ENCODE measurements at places on chromosomes 4 and X.
A peak's percentile ranks its signal among the peaks of the same experiment; 100 is the strongest.

GRCh38 chrX:79182071-79182470, 37.6 kb downstream of the GPR174 start:
- no peak for DNase-seq

DNA sequence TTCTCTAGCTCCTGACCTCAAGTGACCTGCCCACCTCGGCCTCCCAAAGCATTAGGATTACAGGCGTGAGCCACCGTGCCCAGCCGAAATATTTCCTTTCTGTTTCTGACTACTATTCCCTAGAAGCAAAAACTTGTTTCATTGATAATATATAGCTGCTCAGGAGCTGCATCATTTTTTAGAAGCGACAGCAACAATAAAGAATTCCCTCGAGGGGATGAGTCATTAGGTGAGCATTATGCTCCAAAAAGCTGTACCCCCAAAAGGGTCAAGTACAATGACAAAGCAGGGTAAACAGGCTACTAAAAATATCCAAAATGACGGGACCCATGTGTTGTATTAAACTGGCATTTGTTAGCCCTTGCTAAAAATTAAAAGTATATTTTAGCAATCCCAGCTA, 67.0 kb downstream of the RBM47 start:
- no peak for DNase-seq

- no peak for DNase-seq
Observed at GRCh38 chr4:38904682-38905081, 37.1 kb downstream of the FAM114A1 start.

GRCh38 chr4:39637221-39637585, 1.5 kb downstream of the SMIM14 start:
- no peak for DNase-seq

- DNase-seq: no peak
Observed at GRCh38 chrX:35743331-35743730, 54.8 kb upstream of the MAGEB16 start.

DNA sequence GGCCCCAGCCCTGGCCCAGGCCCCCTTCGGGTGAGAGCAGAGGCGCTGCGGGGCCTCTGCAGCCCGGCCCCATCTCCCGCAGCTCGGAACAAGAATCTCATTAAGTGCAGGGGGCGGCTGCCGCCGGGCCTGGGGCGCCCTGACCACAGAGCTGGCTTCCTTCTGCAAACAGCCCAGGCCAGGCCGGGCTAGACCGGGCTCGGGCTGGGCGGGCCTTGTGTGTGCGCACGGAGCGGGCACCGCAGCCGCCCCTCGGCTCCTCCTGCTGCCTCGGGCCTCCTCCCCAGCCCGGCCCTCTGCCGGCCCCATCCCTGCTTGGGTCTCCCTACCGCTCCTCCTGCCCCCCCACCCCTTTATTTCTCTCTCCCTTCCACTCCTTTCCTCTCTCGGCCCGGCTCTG, 83.3 kb downstream of the EFNB1 start:
- no peak for DNase-seq

- DNase-seq: no peak
Observed at GRCh38 chr4:34372815-34373214, 1871.5 kb downstream of the ARAP2 start.

GRCh38 chr4:182885022-182885737, 32.0 kb downstream of the DCTD start:
- DNase-seq: no peak

DNA sequence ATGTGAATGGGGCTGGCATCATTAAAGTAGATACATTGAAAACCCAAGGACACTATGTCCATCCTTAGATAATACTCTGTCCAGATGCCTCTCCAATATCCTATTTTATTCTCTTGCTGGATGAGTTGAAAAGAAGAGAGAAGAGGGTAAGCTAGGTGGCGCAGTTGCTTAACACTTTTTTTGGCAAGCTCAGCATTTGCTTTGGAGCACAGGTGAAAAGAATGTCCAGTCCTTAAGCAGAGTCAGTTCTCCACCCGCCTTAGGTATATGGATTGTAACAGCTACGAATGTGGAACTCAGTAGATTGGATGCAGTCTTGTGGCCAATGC, 208.4 kb downstream of the NWD2 start:
- peak; percentile 92 for DNase-seq

DNA sequence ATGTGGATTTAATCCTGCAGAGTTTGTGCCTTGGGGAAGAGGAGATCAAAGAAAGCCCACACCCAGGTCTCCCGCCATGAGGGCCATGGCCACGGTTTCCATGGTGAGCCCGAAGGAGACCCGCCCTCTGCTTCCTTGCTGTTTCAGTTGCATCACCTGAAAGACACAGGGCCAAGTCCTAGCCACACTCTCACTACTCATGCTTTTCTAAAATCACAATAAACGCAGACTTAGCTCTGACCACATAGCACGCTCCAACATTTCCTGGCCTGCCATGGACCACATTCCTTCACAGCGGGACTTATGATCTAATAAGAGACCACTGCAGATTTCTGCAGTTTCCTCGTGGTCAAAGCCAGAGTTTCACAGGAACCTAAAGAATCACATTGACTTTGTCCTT, 426.0 kb upstream of the NR3C2 start:
- no peak for DNase-seq

DNA sequence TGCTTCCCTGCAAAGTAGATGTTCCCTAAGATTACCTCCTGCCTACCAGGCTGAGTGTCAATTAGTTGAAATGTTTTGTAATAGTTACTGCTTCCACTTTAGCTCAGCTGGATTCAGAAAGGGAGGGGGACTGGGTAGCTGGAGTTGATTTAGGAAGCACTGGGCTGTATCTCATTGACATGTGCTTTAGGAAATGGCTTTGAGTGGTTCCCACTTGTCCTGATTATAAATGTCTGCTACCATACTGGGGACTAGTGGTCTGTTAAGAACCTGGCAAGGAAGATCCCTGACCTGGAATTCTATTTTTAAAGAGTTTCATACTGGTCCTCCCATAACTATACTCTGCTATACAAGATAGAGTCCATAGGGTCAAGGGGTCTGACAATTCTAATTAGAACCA, 363.9 kb upstream of the PPP1R2C start:
- no peak for DNase-seq

DNA sequence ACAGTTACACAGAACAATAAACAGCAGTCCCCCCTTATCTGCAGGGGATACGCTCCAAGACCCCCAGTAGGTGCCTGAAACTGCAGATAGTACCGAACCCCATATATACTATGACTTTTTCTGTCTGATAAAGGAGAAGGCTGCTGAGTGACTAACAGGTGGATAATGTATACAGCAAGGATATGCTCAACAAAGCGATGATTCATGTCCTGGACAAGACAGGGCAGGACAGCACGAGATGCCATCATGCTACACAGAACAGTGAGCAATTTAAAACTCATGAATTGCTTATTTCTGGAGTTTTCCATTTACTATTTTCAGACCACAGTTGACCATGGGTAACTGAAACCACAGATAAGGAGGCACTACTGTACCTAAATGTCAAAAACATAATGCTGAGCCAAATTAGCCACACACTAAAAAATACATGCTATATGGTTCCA, 76.1 kb downstream of the MANBA start:
- DNase-seq: no peak

GRCh38 chr4:181821039-181822004, 421.9 kb upstream of the TENM3 start:
- no peak for DNase-seq

GRCh38 chr4:103996637-103997036, 276.9 kb upstream of the TACR3 start:
- no peak for DNase-seq

- no peak for DNase-seq
Observed at GRCh38 chrX:121671649-121672048, 624.2 kb downstream of the GLUD2 start.

- DNase-seq: no peak
Observed at GRCh38 chrX:71111921-71112431, 599 bp upstream of the IL2RG start.

DNA sequence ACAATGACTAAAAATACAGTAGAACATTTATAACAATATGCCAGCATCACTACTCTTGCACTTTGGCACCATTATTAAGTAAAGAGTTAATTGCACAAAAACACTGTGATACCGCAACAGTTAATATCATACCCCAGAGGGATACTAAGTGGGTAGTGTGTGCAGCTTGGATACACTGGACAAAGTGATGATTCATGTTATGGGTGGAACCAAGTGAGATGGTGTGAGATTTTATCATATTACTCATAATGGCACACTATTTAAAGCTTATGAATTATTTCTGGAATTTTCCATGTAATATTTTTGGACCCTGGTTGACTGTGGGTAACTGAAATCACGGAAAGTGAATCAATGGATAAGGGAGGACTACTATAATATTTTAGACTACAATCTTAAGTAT, 265.3 kb downstream of the PCDH18 start:
- DNase-seq: no peak

- peak; percentile 69 for DNase-seq
Observed at GRCh38 chrX:154534526-154535322, 11.9 kb downstream of the G6PD start.

- DNase-seq: no peak
Observed at GRCh38 chr4:78292341-78292740, 235.2 kb downstream of the FRAS1 start.

- DNase-seq: no peak
Observed at GRCh38 chrX:54177306-54177705, 5.7 kb downstream of the FAM120C start.

GRCh38 chr4:23878912-23879732, 10.7 kb downstream of the PPARGC1A start:
- no peak for DNase-seq

DNA sequence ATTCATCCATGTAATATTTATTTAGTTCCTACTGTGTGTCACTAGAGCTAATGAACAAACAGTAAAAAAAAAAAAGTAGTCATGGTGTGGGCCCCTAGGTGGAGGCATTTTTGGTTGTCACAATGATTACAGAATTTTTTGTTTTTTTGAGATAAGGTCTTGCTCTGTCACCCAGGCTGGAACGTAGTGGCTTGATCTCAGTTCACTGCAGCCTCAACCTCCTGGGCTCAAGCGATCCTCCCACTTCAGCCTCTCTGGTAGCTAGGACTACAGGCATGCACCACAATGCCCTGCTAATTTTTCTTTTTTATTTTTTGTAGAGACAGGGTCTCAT, 22.0 kb downstream of the DNAAF6 start:
- DNase-seq: no peak

DNA sequence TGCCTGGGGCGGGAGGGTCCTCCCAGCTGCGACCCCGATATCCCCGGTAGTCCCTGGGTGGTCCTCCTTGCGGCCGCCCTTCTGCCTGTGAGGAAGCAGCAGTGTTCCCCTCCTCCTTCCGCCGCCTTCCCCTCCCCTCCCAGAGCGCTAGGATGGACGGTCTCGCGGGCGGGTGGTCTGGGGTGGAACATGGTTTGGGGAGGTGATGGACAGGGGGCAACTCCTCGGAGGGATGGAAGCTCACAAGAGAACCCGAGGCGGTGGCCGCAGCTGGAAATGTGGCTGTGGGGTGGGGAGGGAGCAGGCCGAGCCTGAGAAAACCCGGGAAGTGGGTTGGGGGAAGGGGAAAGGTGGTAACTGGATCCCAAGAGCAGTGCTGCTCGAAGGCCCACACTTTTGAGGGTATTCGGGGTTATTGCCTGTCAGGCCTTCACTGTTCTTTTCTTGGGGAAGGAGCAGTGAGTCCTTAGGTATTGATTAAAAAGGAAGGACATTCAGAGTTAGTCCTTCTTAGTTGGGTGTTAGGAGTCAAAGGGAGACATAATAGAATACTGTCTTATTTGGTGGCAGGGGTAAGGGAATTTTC, 581 bp downstream of the UBE2K start:
- peak; percentile 61 for DNase-seq

- DNase-seq: peak; percentile 3
Observed at GRCh38 chr4:158996669-158997074, 106.2 kb upstream of the RAPGEF2 start.

- no peak for DNase-seq
Observed at GRCh38 chr4:110953898-110954297, 331.0 kb upstream of the PITX2 start.

- no peak for DNase-seq
Observed at GRCh38 chrX:56764153-56764974, 35.3 kb downstream of the NBDY start.

DNA sequence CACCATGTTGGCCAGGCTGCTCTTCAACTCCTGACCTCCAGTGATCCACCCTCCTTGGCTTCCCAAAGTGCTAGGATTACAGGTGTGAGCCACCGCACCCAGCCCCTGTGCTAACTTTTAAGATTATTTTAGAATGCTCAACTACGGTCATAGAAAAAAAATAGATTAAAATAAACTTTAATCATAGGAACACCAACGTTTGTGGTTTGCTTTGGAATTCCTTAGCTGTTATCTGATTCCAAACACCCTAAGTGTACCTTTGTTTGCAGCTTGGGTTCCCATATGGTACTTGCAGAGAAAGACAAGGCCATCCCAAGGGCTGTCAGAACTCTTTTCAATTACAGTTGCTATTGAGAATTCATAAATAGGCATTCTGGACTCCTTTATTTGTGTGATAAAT, 90.1 kb upstream of the EFHC2 start:
- no peak for DNase-seq

GRCh38 chrX:16457239-16457638, 192.7 kb upstream of the S100G start:
- no peak for DNase-seq

GRCh38 chrX:30865015-30865414, 24.0 kb downstream of the TAB3 start:
- DNase-seq: no peak

DNA sequence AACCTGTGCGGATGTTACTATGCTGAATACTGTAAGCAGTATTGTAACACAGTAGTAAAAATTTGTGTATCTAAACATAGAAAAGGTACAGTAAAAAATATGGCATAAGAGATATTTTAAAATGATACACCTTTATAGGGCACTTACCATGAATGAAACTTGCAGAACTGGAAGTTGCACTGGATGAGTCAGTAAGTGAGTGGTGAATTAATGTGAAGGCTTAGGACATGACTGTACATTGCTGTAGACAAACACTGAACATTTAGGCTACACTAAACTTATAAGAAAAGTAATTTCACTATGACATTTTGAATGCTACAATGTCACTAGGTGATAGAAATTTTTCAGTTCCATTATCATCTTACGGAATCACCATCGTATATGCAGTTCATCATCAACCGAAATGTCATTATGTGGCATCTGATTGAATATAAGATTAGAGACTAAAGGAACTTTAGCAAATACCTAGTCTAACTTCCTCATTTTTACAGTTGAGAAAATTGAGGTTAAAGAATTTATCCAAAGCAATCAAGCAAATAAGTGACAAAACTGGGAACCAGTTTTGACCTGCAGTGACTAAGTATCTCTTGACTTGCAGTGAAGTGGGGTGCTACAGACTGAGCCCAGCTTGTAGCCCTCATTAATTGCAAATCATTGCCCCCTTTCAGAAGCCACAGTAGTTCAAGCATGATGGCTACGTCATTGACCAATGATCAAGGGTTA, 55.3 kb downstream of the EGF start:
- DNase-seq: no peak

- no peak for DNase-seq
Observed at GRCh38 chr4:86184901-86185285, 175.0 kb downstream of the MAPK10 start.

DNA sequence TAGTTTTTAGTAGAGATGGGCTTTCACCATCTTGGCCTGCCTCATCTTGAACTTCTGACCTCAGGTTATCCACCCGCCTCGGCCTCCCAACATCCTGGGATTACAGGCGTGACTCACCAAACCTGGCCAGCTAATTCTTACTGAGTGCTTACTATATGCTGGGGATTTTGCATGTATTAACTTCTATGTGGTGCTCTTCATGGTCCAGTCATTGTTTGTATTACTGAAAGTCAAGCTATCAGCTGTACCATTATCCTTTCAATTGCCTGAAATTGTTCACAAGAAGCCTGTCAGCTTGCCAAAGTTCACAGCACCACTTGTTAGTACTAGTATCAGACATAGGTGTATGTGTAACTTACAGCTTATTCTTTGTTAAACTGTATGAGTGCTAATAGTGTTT, 1272.1 kb downstream of the ARAP2 start:
- peak; percentile 49 for DNase-seq

Measured in NCI-H2081 (cell line).